ENCODE measurements at places on chromosomes 3 and 15.

- no peak for DNase-seq
Observed at GRCh38 chr3:129611812-129612533, 5.5 kb upstream of the PLXND1 start.

DNA sequence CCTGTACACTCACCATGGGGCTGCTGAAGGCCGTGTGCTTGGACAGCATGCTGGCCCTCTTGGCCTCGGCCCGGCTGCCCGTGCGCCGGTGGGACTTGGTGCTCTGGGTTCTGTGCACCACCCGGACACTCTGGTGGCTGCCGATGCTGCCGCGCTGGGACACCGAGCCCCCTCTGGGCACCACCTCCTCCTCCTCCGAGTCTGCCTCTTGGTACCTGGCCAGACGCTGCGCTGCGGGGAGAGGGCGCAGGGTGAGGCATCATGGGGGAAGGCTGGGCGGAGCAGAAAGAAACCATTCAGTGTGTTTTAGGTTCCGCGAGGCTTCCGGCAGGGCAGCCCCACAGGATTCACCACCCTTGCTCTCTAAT lies 145.0 kb downstream of the ATP10A start:
- DNase-seq = no peak

DNA sequence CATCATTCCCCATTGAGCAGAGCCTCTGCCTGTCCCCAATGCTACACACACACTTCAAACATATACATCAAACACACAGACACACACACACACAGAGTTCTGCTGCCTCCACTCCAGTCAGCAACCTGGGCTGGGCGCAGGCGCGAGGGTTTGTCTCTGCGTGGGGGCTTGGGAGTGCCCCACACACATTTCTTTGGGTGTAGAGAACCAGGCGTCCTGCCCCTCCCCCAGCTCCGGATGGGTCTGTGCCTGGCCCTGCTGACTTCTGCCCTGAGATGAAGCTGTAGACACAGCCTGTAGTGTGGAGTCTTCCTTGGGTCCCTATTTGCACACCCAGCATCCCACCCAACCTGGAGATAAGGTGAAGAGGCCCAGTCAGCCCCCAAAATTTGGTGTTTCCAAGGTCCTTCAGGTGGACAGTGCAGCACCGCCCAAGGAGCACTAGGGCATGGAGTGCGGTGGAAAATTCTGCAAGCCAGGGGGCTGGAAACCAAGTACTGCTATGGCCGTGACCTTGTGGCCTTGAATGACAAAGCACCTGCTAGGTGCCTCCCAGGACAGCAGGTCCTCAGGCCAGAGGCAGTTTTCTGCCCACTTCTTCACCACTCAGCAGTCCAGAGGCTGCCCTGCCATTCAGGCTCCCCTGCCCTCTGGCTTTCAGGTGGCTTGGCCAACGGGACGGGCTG lies 26.8 kb downstream of the FBXW12 start:
- no peak for DNase-seq

GRCh38 chr15:99404454-99404853 lies 153.2 kb downstream of the LRRC28 start:
- no peak for DNase-seq

- DNase-seq = no peak
Observed at GRCh38 chr3:2978977-2979732, 131.0 kb downstream of the IL5RA start.

- no peak for DNase-seq
Observed at GRCh38 chr3:43176666-43177065, 70.8 kb upstream of the POMGNT2 start.

- DNase-seq = no peak
Observed at GRCh38 chr3:76131396-76132153, 346.2 kb upstream of the ZNF717 start.

- no peak for DNase-seq
Observed at GRCh38 chr3:39414421-39414907, 7.9 kb downstream of the RPSA start.

GRCh38 chr15:96053781-96054428 lies 276.6 kb upstream of the NR2F2 start:
- DNase-seq = no peak

GRCh38 chr3:58581328-58582091 lies 4.3 kb upstream of the FAM107A start:
- no peak for DNase-seq

GRCh38 chr3:41323467-41324155 lies 124.3 kb downstream of the CTNNB1 start:
- DNase-seq = no peak

DNA sequence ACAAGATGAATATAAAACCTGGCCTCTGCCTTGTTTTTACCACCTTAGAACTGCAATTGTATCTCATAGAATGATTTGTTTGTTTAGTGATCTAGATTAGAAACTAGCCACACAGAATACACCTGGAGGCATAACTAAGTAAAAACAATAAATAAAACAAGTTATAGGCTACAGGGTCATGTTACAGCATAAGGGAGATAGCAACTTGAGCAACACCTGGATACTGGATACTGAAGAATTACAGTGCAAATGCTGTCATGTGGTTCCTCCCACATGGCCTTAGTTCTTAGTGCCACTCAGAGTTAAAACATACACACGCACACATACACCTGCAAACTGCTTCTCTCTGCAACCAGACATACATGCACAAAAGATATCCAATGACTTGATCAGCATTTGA lies 563.4 kb upstream of the DPPA4 start:
- no peak for DNase-seq

- DNase-seq = no peak
Observed at GRCh38 chr3:130758624-130759369, 12.2 kb upstream of the PIK3R4 start.

DNA sequence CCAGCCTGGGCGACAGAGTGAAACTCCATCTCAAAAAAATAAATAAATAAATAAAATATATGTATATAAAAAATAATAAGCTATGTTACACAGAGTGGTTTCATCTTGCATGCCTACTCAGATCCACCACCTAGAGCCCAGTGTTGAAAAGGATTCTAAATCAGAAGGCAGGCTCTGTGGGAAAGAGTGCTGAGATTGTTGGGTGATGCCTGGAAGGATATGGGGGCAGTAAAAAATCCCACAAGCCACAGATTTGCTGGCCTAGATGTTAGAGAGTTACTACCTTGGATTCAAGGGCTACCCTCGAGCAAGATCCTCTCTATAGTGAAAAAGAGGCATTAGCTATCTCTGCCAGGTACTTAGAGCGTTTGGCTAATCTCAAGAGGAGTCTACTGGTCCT lies 144.3 kb downstream of the STAC start:
- DNase-seq = no peak

- no peak for DNase-seq
Observed at GRCh38 chr3:53230041-53230621, 25.7 kb downstream of the TKT start.

DNA sequence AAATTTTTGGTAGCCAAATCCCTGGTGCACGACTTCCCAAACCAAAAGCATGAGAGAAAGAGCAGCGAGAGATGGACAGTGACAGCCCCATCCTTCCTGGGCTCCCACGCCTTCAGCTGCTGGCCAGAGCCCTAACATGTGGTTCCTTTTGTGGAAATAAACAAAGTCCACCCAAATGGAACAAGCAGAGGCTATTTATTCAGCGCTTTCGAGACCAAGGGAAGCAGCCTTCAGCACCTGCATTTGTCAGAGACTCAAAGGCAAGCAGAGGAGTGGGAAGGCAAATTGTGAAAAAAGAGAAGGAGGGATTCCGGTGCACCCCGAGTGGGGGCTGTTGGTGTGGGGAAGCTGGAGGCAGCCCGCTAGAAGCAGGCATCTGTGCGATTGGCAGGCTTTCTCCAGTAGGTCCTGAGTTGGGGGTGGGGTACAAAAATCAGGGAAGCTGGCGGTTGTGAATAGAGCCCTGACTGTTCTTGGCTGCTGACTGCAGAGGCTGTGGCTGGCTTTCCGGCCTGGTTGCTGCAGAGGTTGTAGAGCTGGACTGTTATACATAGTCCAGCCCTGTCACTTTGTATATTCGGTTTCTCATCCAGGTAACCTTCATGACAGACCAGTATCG lies 427.2 kb downstream of the OCA2 start:
- no peak for DNase-seq

- DNase-seq = no peak
Observed at GRCh38 chr15:57114070-57114469, 195.6 kb downstream of the TCF12 start.

DNA sequence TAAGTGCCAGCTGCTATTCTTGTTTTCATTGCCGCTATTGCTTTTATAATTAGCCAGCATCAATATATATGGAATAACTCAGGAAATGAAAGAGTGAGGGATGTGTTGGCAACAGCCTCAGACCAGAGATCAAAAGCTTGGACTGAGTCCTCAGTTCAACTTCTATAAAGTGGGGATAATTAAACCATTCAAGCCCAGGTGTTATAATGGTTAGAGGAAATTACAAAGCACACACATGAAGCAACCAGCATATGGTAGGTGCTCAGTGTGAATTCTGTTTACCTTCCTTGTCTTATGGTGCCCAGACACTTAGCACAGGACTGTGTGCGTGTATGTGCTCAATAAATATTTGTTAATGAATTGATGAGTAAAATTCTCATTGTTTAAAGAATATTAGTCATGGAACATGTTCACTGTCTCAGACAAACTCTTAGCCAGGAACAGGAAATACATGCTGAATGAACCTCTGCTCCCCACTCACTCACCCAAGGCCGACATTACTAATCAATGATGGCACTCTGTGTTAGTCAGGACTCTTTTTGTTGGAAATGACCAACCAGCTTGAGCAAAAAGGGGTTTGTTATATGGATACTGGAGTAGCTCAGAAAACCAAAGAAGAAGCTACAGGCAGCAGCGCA lies 16.7 kb upstream of the CCDC174 start:
- no peak for DNase-seq

DNA sequence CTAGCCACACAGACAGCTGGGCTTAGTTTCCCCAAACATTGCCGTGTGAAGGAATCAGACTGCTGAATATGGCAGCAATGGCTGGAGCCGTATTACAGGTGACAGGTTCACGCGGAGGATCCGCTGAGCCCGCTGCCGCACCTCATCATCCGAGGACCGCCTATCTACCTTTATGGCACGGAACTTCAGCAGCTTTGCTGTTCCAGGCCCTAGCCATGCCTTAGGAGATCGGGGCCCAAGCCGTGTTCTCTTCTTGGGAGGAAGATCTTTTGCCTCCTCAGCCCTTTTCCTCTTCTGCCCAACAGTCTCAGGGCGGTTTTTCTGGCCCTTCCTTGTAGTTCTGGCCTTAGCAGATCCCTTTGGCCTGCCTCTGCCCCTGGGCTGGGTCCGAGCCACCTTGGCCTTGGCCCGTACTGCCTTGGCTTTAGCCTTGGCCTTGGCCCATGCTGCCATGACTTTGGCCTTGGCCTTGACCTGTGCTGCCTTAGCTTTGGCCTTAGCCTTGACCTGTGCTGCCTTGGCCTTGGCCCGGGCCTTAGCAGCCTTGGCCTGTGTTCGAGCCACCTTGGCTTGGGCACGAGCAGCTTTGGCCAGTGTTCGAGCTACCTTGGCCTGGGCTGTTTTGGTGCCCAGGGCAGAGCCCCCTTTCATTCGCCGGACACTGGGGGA lies 3.2 kb downstream of the CCDC71 start:
- DNase-seq = no peak

DNA sequence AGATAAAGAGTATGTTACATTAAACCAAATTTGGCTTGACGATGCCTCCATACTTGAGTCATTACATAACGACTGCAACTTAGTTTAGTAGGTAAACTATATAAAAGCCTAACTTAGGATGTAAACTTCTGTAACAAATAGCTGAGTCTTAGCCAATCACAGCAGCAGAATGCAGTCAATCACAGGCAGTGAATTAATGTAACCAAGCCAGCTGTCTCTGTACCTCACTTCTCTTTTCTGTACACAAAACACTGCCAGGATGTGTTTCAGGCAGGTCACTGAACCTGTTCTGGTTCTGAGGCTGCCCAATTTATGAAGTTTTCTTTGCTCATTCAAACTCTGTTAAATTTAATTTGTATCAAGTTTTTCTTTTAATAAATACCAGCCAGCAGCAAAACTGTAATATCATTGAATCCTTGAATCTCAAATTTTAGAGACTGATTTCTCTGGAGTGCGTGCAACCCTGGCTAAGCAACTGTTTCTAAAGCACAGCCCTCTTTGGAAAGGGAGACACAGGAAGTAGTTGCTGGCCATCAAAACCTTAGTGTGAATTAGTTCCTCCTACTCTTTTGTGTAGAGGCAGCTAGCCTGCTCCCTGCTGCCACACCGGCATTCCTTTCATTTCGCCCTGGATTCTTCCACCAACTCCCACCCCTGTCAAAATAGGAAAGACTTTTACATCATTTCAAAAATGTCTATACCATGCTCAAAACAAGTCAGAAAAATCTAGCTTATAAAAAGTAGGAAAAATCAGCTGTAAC lies 15.2 kb downstream of the RFTN1 start:
- DNase-seq = no peak

DNA sequence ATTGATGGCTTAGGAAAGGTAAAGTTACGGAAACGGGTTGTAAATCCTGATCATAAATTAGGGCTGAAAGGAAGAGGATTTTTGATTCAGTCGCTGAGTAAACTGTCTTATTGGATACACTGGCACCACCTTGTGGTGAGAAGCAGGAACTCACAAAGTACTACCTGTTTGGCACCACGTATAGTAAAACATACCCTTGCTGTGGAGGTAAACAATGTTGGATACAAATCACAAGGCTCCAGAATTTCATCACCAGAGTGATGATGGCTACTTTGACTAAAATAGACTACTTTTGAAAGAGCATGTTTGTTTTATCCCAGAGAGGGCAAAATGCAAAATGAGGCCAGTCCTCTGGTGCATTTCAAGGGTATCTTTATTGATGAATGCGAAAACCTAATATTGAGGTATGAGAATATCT lies 216.9 kb downstream of the IGSF11 start:
- DNase-seq = no peak

- no peak for DNase-seq
Observed at GRCh38 chr3:191254098-191254873, 55.2 kb downstream of the OSTN start.

GRCh38 chr15:39432026-39432425 lies 148.9 kb upstream of the THBS1 start:
- no peak for DNase-seq

DNA sequence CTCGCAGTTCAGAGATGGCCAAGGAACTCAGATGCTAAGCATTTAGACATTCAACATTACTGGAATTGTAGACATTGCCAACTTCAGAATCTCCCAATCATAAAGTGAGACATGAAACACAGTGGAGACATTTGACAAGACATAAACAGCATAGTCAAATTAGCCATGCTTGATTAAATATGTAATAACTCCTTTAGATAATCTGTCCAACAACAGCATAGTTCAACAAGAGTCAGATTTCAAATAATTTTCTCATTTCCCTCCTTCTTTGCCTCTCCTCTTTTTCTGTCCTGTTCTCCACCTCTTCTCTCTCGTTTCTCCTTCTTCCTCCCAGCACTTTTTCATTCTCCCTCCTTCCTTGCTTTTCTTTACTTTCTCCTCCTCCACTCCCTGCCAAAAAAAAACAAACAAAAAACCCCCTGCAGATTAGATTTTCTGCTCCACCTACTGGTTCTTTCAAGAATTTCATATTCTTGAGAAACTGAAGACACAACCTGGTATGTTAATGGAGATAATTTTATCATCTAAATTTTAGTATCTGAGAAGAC lies 20.2 kb downstream of the CPOX start:
- no peak for DNase-seq

DNA sequence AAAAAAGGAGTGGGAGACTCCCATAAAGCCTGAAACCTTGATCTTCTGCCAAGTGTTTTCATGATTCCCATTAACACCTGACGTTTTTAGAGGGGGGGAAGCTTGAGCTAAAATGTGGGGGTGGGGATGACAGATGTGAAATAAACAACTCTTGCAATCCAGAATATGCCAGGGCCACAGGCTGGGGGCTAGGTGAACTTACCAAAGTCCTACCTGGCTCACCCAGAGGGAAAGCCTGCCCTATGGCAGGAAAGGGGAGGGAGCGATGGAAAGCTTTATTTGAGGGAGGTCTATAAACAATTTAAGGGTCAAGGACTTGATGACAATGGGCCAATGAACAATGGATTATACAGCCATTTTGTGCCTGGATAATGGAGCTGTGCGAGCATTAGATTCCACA lies 108.3 kb downstream of the LRIG1 start:
- DNase-seq = no peak
